ENCODE measurements at places on chromosomes 12 and 14.
A peak's percentile ranks its signal among the peaks of the same experiment; 100 is the strongest.

DNA sequence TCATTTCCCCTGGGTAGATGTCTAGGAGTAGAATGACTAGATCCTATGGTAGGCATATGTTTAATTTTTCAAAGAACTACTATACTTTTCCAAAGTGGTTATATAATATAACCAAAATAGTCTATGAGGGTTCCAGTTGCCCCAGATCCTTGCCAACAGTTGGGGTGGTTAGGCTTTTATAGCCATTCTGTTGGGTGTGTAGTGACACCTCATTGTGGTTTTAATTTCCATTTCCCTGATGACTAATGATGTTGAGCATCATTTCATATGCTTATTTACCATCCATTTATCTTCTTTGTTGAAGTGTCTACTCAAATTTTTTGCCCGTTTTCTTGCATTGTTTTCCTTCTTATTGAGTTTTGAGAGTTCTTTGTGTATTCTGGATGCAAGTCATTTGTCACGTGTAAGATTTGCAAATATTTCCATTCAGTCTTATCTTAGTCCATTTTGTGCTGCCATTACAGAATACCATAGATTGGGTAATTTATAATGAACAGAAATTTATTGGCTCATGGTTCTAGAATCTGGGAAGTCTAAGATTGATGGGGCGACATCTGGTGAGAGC, 4.7 kb downstream of the SYNE2 start:
- DNase-seq = peak; percentile 90

GRCh38 chr14:32933629-32934072, 5.0 kb upstream of the NPAS3 start:
- no peak for DNase-seq

DNA sequence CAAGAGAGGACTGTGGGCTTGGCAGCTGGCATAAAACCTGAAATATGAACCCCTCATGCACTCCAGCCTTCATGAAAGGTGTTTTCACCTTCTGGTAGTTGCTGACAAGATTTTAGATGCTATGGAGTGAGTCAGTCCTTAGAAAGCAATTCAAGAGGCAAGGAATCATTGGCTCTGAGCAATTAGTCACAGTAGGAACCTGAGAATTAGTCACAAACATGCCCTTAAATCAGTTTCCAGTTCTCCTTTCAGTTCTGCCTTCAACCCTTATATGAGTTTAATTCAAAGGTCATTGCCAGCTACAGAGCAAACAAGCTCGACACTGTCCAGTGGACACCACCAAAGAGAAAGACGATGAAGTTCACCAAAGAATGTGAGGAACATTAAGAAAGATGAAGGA, 472.3 kb downstream of the GLT1D1 start:
- no peak for DNase-seq

GRCh38 chr14:100488057-100488456, 99.2 kb downstream of the BEGAIN start:
- no peak for DNase-seq

- DNase-seq = no peak
Measured at GRCh38 chr12:52263761-52264434, 10.5 kb upstream of the KRT86 start.

Data from CD4-positive, alpha-beta T cell treated with Interleukin-4 for 4 hours (primary cell).